ENCODE measurements at places on chromosomes 4 and X. TPM values are rescaled to one million over a fixed set of nuclear protein-coding genes. Genes with fewer than 3 reads are reported as not detected.

BEX1 gene
- total RNA-seq: not detected

CT45A5 gene
- total RNA-seq: not detected

NAP1L2 gene
- 5.9 TPM for total RNA-seq

HTRA3 gene
- total RNA-seq: 4.2 TPM

ARSJ gene
- 6.1 TPM for total RNA-seq

SHOX gene
- not detected for total RNA-seq

SCML1 gene
- total RNA-seq: 11.5 TPM

HMGB3 gene
- total RNA-seq: 29.1 TPM

ABRAXAS1 gene
- total RNA-seq: 14.8 TPM

RAB41 gene
- total RNA-seq: not detected

GRIA3 gene
- total RNA-seq: 0.51 TPM

WDR45 gene
- total RNA-seq: 90.1 TPM

NRK gene
- 2.4 TPM for total RNA-seq

ADAMTS3 gene
- total RNA-seq: 0.57 TPM

CHRNA9 gene
- total RNA-seq: not detected

CC2D2A gene
- 6.3 TPM for total RNA-seq

MAGEC3 gene
- total RNA-seq: not detected

PHOX2B gene
- total RNA-seq: 0.55 TPM

FAM114A1 gene
- 59.1 TPM for total RNA-seq

CABS1 gene
- not detected for total RNA-seq

GLUD2 gene
- total RNA-seq: 0.70 TPM

TAF7L gene
- total RNA-seq: not detected

UGT2B11 gene
- total RNA-seq: not detected

ZNF711 gene
- total RNA-seq: 1.3 TPM

C4orf50 gene
- total RNA-seq: 0.07 TPM

DIPK2B gene
- 6.4 TPM for total RNA-seq

ADH1B gene
- total RNA-seq: 43.9 TPM

DCAF8L1 gene
- not detected for total RNA-seq

DMD gene
- total RNA-seq: 11.2 TPM

CENPU gene
- 5.1 TPM for total RNA-seq

CETN2 gene
- total RNA-seq: 17.7 TPM

ARMCX5 gene
- total RNA-seq: 13.9 TPM

YY2 gene
- 1.9 TPM for total RNA-seq

PCDH7 gene
- 104 TPM for total RNA-seq

MAGEB2 gene
- total RNA-seq: not detected

PROM1 gene
- total RNA-seq: 136 TPM

GAB3 gene
- 2.5 TPM for total RNA-seq

RGN gene
- 0.58 TPM for total RNA-seq

CYTL1 gene
- not detected for total RNA-seq

XAGE1A gene
- total RNA-seq: not detected

TLR2 gene
- total RNA-seq: 2.0 TPM

CEP44 gene
- 28.7 TPM for total RNA-seq

USP26 gene
- total RNA-seq: not detected

KLB gene
- total RNA-seq: 1.0 TPM

FAM9C gene
- not detected for total RNA-seq

NEUROG2 gene
- total RNA-seq: not detected

GABRG1 gene
- not detected for total RNA-seq

C4orf36 gene
- total RNA-seq: 0.96 TPM

NONO gene
- 218 TPM for total RNA-seq

ZNF185 gene
- 2.8 TPM for total RNA-seq

SLC26A1 gene
- 0.85 TPM for total RNA-seq
